ENCODE measurements at places on chromosomes 7 and 10. TPM values are rescaled to one million over a fixed set of nuclear protein-coding genes. Genes with fewer than 3 reads are reported as not detected.

Gene IRF5
- total RNA-seq: 26.0 TPM

Gene HOXA13
- total RNA-seq: not detected

Gene TLL2
- 0.09 TPM for total RNA-seq

- peak overlapping the region; percentile 97 for H3K4me3 ChIP-seq
- H3K27me3 ChIP-seq: no peaks in the 10 kb centered on the region
- no peak for DNase-seq
- peak overlapping the region; percentile 86 for H3K27ac ChIP-seq
These were observed 3.7 kb downstream of the ANXA11 start for GRCh38 chr10:80201608-80202141.

- no peaks in the 10 kb centered on the region for H3K27me3 ChIP-seq
- H3K4me1 ChIP-seq: no peaks in the 10 kb centered on the region
- no peak for DNase-seq
- H3K27ac ChIP-seq: no peak overlapping the region
- no peak overlapping the region for H3K4me3 ChIP-seq
These were observed 37.9 kb downstream of the ADAM12 start for GRCh38 chr10:126350216-126350992.

- peaks cover 6% of the 10 kb centered on the region for H3K27me3 ChIP-seq
- H3K4me3 ChIP-seq: no peak overlapping the region
- H3K27ac ChIP-seq: no peak overlapping the region
- H3K4me1 ChIP-seq: peaks cover 31% of the 10 kb centered on the region
- H3K36me3 ChIP-seq: no peaks in the 10 kb centered on the region
These were observed 18.1 kb upstream of the ZC3HAV1 start for GRCh38 chr7:139127648-139128047.

DNA sequence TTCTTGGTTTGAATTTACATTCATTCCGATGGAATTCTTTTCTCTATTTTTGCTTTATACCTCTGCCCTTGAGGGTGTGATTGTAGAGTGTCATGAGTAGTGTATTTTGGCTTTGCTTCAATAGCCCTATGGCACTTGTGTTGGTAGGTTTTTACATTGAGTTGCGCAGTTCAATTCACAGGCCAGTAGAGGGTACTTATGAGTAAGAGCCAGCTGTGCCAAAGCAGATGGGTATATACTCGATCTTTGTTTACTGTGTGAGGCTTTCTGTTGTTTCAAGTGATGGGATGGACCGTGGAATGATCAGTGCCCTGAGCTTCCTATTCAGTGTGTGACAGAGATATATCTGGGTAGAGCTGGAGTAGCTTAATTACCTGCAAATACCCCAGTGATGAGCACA lies 4.3 kb upstream of the AKR1C3 start:
- no peak for DNase-seq
- peaks cover 10% of the 10 kb centered on the region for H3K27me3 ChIP-seq
- H3K4me3 ChIP-seq: no peak overlapping the region
- no peak overlapping the region for H3K27ac ChIP-seq

DNA sequence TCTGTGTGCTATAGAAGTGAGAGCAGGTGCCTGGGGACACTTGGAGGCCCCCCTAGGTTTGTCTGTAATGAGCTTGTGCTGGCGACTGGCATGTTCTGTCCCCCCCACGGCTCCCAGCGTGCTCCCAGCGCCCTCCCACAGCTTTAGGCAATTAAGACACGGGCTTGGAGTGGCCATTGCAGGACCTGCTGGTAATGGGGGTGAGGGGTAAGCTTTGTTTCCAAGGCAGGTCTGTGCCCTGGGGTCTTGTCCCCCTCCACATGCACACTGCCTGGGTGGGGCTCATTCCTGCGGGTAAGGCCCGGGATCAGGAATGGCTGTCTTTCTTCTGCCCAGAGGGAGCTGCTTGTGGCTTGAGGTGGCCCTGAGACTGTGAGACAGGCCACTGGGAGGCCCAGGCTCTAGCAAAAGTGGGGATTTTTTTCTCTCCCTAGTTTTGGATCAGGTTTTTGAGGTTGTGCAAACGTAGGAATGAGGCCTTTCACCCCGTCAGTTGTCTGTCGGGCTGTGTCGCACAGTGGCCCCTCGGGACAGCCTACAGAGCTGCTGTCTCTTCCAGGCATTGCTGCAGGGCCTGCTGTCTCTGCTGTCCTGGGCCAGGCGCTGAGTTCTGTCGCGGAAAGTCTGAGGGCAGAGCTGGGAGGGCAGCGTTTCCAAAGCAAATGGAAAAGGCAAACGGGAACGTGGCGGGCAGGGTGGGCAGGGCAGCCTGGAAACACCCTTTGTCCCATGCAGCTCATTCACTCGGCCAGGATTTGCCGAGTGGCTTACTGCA lies 107.4 kb downstream of the LHPP start:
- H3K36me3 ChIP-seq: no peaks in the 10 kb centered on the region
- no peak overlapping the region for H3K27ac ChIP-seq
- H3K4me3 ChIP-seq: no peak overlapping the region
- no peaks in the 10 kb centered on the region for H3K27me3 ChIP-seq
- DNase-seq: no peak

DNA sequence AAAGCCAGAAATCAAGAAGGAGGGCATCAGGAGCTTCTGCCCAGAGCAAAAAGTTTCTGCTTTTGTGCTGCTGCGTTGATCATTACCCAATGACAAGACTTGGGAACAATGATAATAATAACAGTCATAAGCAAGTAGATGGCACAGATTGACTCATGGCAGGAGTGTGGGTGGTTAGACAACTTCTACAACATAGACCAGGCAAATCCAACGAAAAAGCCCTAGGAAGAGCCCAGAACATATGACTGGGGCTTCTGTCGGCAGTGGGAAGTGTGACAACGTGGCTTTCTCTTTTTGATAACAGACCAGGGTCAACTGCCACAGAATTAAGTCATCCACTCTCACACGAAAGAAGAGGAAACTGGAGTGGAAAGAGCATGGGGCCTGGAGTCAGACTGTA lies 85.4 kb upstream of the TRIL start:
- no peak overlapping the region for H3K27ac ChIP-seq
- H3K4me1 ChIP-seq: peaks cover 2% of the 10 kb centered on the region
- H3K27me3 ChIP-seq: no peaks in the 10 kb centered on the region
- H3K36me3 ChIP-seq: no peaks in the 10 kb centered on the region

DNA sequence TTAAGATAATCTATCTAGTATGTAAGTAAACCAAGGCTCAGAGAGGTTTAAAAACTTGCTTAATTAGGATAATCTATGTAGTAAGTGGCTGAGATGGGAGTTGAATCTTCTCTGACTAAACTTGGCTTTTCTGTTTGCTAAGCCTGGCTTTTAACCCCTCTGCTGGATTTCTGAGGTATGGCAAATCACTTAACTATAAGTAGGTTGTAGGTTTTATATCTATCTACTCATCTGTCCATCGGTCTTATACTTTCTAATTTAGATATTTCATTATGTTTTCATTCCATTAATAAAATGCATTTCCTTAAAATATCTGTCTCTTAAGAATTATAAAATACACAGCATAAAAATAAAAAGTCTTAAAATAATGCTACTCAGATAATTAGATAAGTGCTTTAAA lies 59.4 kb downstream of the ST7 start:
- H3K4me1 ChIP-seq: peaks cover 70% of the 10 kb centered on the region
- H3K36me3 ChIP-seq: no peaks in the 10 kb centered on the region
- no peak overlapping the region for H3K4me3 ChIP-seq

DNA sequence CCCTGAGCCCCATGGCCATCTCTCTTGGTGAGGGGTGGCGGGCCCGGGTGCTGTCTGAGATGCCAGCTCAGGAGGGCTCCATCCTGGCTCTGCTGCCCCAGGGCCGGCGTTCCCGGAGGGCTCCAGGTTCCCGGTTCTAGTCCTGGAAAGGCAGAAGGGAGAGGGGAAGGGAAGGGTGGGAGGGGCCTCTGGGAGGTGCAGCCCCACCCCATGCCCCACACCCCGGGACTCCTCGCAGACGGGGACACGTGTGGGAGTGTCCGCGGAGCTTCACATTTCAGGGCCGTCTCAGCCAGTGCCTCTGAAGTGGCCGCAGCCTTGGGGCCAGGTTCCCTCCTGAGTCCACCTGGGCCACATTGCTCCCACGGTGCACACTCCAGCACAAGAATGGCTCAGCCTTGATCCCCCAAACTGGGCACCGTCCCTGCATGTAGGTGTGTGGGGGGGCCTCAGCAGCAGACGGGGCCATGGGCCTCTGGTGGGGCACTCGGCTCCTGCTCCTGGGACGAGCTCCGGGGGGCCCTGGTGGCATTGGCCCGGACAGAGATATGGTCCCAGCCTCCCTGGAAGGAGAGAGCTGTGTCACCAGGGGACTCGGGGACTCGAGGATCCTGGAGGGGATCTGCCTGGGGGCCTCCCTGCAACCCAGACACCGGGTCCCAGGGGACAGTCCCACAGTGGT lies 5.8 kb downstream of the BHLHA15 start:
- no peak overlapping the region for H3K27ac ChIP-seq
- H3K4me3 ChIP-seq: no peak overlapping the region
- DNase-seq: no peak
- H3K36me3 ChIP-seq: peaks cover 19% of the 10 kb centered on the region

- no peaks in the 10 kb centered on the region for H3K36me3 ChIP-seq
- H3K4me1 ChIP-seq: no peaks in the 10 kb centered on the region
- H3K27me3 ChIP-seq: no peaks in the 10 kb centered on the region
- no peak overlapping the region for H3K27ac ChIP-seq
- no peak for DNase-seq
These were observed 601.4 kb upstream of the MGMT start for GRCh38 chr10:128865436-128866195.

DNA sequence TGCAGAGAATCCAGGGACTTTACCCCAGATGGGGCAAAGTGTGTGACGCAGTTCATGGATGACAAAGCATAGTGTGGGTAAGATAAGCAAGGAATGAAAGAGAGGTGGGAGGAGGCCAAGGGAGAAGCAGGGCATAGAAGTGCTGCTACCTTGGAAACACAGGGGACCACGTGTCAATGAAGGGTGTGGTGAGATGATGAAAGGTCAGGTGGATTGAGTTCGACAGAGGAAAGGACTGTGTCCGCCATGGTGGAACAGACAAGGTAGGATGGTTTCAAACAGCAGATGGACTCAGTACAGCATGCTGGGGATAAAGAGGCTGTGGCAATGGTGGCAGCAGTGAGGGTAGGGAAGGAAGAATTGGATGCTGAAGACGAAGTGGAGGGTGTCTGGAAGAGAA lies 32.7 kb downstream of the MEST start:
- no peak overlapping the region for H3K27ac ChIP-seq
- no peak overlapping the region for H3K4me3 ChIP-seq
- no peaks in the 10 kb centered on the region for H3K27me3 ChIP-seq
- H3K36me3 ChIP-seq: no peaks in the 10 kb centered on the region
- peaks cover 1% of the 10 kb centered on the region for H3K4me1 ChIP-seq
- no peak for DNase-seq

GRCh38 chr7:117809958-117810357 lies 63.3 kb downstream of the CTTNBP2 start:
- H3K4me3 ChIP-seq: no peak overlapping the region
- no peak for DNase-seq
- H3K27me3 ChIP-seq: no peaks in the 10 kb centered on the region
- H3K4me1 ChIP-seq: no peaks in the 10 kb centered on the region
- no peaks in the 10 kb centered on the region for H3K36me3 ChIP-seq

GRCh38 chr7:110889335-110889734 lies 201.6 kb upstream of the LRRN3 start:
- H3K36me3 ChIP-seq: peaks cover 3% of the 10 kb centered on the region
- no peak overlapping the region for H3K27ac ChIP-seq

Gene TUBAL3
- not detected for total RNA-seq

DNA sequence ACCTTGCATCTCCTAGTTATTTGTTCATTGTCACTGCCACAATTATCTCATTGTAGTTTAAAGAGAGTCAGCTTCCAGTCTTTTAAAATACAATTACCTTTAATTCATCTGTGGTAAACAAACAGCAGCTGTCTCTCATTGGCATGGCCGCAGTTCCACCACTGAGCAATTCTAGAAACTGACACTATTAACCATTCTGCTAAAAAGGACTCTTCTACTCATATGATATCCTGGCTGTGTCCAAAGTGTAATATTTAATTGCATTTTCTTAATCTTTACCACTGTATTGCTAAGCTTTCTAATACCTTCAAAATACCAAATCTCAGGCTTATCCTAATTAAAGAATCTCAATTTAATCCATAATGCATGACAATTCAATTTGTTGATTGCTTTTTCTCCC lies 639.0 kb downstream of the AUTS2 start:
- H3K27ac ChIP-seq: no peak overlapping the region
- DNase-seq: no peak
- no peaks in the 10 kb centered on the region for H3K4me1 ChIP-seq
- H3K4me3 ChIP-seq: no peak overlapping the region
- H3K27me3 ChIP-seq: no peaks in the 10 kb centered on the region

Gene GPR85
- total RNA-seq: not detected

DNA sequence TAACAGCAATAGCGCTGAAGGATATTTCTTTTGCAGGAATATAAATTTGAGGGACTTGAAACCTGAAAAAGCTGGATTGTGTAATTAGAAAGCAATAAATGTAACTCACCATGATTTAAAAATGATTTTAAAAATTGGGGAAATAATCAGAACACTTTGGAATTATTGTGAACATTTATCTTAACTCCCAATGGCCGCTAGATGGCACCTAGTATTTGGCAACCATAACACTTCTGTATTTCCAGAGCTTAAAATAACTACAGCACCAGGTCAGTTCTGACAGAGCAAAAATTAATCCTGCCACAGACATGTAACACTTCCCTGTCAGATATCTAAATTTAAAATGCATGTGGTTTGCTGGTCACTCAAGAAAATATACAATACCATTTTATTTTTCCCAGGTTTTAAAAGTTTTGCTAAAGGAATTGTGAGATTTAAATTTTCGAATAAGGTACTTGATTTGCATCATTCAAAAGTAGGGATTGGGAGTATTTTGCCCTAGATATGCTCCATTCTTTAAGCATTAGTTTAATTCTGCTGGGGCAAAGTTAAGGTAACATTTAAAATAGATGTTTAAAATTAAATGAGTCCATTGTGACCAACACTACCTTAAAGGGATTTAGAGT lies 144.5 kb downstream of the PPP1R3A start:
- no peaks in the 10 kb centered on the region for H3K27me3 ChIP-seq
- H3K27ac ChIP-seq: no peak overlapping the region
- DNase-seq: no peak

Gene LLCFC1
- total RNA-seq: not detected
